A172 (cell line): ENCODE measurements at places on chromosomes 6 and 20. TPM values are rescaled to one million over a fixed set of nuclear protein-coding genes. Genes with fewer than 3 reads are reported as not detected.

DNA sequence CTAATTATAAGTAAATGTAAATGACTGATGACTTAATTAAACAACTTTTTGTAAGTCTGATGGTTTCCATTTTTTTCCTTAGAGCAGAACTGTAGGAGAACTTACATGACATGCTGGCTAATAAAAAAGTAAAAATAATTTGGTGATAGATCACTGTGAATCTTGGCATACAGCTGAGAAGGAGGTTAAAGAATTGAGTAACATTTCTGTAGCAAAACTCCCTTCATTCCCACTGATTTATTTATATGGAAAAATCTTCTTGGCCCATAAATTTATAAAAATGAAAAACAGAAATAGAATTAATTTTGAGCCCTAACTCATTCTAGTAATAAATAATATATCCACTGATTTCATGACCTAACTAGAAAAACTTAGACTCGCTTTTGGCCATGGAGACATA is 48.1 kb downstream of the SLC22A3 start:
- no peak for DNase-seq

The POU5F1 gene
- total RNA-seq, result not detected in 2 replicates

DNA sequence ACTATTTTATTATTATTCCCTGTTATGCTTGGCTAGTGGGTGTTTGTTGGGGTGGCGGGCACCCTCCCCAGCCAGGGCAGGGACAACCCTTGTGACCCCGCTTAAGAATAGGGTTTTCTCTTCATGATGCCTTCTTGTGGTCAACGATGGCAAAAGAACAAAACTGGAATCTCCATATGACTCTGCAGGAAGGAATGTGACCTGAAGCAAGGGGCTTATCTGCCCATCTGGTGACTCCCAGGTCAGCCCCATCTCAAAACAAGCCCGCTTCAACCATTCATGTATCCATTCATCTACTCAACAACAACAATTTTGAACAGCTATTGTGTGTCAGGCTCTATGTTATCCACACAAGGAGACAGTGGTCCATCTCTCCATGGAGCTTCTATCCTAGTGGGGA is 30.9 kb upstream of the TGM6 start:
- peak; percentile 73 for DNase-seq

The SUMO4 gene
- 0.10 and 0.38 TPM in 2 replicates for total RNA-seq

The SPATA2 gene
- total RNA-seq, result 3.4 and 4.5 TPM in 2 replicates

The IFNGR1 gene
- total RNA-seq, result 31.9 and 34.6 TPM in 2 replicates

GRCh38 chr6:159642481-159642880 is 50.6 kb downstream of the SOD2 start:
- DNase-seq, result no peak

DNA sequence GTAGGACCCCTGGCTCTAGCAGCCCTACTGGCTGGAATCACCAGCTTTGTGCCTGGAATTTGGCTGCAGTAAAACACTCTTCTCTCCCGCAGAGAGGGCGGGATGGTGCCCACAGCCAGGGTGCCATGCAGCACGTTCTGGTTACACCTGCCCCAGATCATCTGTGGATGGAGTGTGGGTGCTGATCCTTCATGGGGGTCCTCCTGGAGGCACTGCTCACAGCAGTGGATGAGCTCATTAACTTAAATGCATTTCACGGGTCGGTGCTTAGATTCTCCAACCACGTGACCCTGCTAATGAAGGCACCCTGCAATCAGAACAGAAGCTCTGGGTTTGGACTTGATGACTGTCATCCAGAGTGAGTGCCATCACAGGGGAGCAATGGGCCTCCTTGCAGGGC is 138.6 kb upstream of the AFDN start:
- no peak for DNase-seq

DNA sequence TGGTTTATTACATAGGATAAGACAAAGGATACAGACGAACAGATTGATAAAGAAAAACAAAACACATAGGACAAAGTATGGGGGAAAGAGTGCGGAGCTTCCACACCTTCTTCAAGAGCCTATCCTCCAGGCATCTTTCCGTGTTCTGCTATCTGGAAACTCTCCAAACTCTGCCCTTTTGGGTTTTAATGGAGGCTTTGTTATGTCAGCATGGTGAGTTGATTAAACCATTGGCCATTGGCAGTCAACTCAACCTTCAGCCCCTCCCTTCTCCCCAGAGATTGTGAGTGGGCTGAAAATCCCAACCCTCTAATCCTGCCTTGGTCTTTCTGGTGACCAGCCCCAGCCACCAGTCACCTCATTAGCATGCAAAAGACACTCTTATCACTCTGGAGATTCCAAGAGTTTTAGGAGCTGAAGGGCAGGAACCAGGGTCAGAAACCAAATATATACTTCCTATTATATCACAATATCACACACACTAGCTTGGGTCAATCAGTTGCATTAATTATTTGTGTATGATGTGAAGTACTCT is 23.8 kb downstream of the HLA-DOB start:
- DNase-seq, result no peak

The SSTR4 gene
- not detected in 2 replicates for total RNA-seq

GRCh38 chr6:2448826-2449571 is 203.6 kb upstream of the GMDS start:
- peak; percentile 72 for DNase-seq

DNA sequence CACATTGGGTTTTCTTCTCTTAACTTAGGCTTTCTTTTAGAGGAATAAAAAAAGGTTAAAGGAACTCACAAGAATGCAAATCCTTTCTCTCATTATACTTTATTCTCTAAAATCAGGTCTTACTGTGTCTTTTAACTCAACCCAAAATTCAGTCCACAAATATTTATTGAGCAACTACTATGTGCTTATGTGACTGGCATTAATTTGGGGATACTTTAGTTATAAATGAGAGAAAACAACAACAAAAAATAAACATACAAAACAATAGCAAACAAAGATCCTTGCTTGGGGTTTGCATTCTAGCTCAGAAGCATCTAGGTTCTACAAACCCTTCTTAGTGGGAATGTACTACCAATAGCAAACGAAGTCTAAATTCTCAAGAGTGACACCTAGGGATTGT is 266.2 kb downstream of the UTRN start:
- DNase-seq, result no peak

The ERGIC3 gene
- 258 TPM in 2 replicates for total RNA-seq

- DNase-seq, result peak; percentile 67
Measured at GRCh38 chr6:5457041-5457440, 195.7 kb downstream of the FARS2 start.

- DNase-seq, result peak; percentile 89
Measured at GRCh38 chr20:11890331-11891076, 27.2 kb upstream of the BTBD3 start.

The ZSCAN12 gene
- 5.3 and 7.3 TPM in 2 replicates for total RNA-seq

DNA sequence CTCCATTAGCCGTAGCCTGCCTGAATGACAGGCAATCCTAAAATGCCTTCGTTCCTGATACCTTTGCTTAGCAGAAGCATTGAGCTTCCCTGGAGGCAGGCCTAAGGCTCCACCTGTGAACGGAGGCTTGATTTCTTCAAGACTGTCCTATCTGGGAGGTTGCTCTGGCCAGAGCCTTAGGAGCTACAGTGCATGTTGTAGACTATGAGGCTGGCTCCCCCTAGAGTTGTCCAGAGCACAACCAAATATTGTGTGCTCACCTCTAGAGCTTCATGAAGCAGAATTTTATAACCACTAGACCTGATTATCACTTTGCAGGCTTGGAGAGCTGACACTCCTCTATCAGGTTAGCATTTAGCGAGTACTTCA is 217.8 kb downstream of the MAFB start:
- DNase-seq, result no peak

DNA sequence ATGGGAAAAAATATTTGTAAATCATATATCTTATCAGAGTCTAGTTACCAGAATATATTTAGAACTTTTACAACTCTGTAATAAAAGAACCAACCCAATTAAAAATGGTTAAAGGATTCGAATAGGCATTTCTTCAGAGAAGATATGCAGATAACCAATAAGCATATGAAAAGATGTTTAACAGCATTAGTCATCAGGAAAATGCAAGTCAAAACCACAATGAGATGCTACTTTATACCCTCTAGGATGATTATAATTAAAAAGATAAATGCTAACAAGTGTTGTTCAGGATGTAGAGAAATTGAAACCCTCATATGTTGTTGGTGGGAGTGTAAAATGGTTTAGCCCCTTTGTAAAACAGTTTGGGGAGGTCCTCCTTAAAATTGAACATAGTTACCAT is 94.1 kb downstream of the LRRC1 start:
- peak; percentile 30 for DNase-seq

GRCh38 chr6:79335133-79335674 is 100.7 kb upstream of the HMGN3 start:
- DNase-seq, result no peak

- peak; percentile 48 for DNase-seq
Measured at GRCh38 chr20:37538003-37538402, 10.3 kb upstream of the BLCAP start.

The IRF4 gene
- total RNA-seq, result 0.29 TPM in 1 of 2 replicates, not detected in the other

DNA sequence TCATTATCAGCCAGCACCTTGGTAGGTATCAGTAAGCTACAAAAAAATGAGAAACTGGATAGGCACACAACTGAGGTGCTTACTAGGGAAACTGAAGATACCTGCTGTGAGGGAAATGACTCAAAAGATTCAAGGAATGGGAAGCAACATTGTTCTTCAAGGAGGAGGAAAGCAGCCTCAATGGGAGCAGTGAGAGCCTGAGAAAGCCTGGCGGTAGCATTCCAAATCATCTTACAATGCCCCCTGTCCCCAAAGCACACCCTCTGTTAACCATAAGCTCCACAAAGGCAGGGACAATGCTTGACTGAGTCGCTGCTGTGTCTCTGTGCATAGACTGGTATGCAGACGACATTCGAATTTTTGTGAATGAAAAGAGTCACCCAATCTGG is 10.6 kb downstream of the PKHD1 start:
- no peak for DNase-seq

GRCh38 chr20:34468951-34469350 is 47.3 kb upstream of the DYNLRB1 start:
- no peak for DNase-seq

DNA sequence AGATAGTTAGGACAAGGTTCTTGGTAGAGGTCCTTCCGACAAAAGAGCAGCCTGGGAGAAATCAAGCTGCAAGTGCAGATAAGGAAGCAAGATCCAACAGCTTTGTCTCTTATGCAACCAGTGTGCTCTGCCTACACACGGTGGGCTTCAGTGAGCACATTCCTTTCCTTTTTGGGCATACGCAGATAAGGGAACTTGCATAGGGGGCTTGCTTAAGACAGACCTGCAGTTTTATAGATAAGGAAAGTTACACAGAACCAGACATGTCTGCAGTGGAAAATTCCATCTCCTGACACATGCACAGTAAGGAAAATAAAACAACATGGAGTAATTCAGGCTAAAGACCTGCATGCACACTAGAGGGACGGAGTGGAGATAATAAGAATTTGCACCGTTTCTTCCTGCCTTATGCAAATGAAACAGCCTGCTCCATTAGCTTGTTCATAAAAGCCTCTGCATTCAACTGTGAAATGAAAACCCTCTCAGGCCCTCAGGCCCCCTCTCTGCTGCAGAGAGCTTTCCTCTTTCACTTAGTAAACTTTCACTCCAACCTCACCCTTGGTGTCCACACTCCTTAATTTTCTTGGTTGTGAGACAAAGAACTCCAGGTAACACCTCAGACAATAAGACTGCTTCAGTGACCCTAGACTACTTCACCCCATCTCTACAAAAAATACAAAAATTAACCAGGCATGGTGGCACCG is 97.5 kb upstream of the MYLIP start:
- DNase-seq, result no peak
